ENCODE measurements at places on chromosomes 12 and 14.

GRCh38 chr12:12506496-12506890 is 56.2 kb downstream of the DUSP16 start:
- DNase-seq, result no peak

- DNase-seq, result no peak
These were observed 33.5 kb upstream of the SPIC start for GRCh38 chr12:101441461-101442224.

- no peak for DNase-seq
These were observed 87.1 kb downstream of the TMCC3 start for GRCh38 chr12:94563286-94563685.

DNA sequence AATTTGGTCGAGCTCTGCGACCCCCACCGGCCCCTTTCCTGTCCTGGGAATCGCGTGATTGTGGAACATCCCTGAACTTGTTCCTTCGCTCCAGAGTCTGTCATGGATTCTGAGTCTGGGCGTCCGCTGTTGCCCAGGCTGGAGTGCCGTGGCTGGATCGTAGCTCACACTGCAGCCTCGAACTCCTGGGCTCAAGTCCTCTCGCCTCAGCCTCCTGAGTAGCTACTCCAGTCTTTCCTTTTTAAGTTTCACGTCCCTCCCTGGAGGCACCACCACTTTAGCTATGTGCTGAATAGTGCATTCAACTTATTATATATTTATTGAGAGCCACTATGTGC is 698 bp downstream of the ACOT6 start:
- no peak for DNase-seq
